ENCODE measurements at places on chromosomes 12 and 14.

DNA sequence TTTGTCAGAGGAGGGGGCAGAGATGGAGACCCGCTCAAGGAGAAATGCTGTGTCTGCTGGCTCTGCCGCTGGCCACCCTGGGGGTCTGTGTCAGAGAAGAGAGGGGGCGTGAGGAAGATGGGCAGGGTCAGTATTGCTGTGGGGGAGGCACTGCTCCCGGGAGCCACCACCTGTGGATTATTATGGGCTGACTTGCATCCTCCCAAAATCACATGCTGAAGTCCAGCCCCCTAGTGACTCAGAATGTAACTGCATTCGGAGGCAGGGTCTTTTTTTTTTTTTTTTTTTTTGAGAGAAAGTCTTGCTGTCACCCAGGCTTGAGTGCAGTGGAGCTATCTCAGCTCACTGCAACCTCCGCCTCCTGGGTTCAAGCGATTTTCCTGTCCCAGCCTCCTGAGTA, 12.3 kb downstream of the ABCD4 start:
- peak; percentile 64 for DNase-seq

DNA sequence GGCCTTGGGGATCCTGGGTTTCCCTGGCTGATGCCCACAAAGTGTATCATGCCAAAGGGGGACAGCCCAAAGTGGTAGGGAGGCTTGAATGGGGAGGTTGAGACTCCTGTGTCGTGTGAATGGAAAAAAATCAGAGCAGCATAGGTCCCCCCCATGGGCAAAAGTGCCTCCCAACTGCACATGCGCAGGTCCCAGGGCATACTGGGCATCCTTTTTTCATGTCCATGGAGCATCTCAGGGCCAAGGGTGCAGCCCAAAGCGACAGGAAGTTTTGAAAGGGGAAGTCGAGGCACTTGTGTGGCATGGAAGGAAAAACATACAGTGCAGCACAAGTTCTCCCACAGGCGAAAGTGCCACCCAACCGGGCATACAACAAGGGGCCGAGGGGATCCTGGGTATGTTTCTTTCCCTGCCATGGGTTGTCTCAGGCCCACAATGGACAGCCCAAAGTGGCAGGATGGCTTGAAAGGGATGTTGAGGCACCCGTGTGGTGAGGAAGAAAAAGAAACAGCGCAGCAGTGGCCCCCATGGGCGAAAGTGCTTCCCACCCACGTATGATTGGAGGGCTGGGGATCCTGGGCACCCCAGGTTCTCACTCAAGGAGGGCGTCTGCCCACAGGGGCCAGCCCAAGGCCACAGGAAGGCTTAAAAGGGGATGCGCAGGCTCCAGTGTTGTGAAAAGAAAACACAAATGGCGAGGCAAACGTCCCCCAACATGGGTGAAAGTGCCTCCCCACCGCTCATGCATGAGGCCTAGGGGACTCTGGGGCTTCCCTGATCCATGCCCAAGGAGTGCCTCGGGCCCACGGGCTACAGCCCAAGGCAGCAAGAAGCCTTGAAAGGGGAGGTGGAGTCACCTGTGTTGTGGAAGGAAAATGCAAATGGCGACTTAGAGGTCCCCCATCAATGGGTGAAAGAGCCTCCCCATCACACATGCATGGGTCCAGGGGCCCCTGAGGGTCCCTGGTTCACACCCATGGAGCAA, 573.7 kb downstream of the ALG10 start:
- DNase-seq = peak; percentile 1

GRCh38 chr14:104423701-104424405, 155.7 kb upstream of the C14orf180 start:
- no peak for DNase-seq

DNA sequence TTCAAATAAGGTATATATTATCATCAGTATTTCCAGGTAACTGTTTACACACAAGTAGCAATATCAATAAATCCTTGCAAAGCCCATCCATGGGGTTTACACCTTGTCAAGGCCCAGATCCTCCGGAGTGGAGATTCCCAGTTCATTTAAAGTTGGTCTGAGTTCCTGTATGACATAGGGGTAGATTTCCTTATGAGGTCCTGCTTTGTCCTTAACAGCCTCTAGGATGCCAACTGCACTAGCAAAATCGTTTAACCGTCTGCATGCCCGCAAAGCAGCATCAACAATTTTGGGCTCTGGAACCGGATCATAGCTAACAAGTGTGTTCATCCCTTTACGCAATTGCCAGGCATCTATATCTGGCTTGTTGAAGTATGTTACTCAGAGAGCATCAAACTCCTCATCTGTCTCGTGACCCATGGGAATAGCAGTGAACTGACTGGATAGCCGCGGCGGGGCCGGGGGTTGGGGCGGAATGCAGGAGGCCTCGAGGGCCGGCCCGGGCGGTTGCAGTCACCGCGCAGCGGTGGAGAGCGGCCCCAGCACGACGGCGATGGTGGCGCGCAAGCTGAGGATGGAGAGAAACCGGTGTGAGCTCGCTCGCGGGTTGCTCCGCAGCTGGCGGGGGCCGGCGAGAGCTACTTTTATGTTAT, 30.6 kb upstream of the FBXO34 start:
- DNase-seq = no peak

- no peak for DNase-seq
Measured at GRCh38 chr12:104576980-104577580, 120.3 kb downstream of the CHST11 start.

- no peak for DNase-seq
Measured at GRCh38 chr14:64817631-64818030, 62.1 kb downstream of the SPTB start.

GRCh38 chr12:51868821-51869495, 18.9 kb upstream of the ANKRD33 start:
- DNase-seq = no peak

DNA sequence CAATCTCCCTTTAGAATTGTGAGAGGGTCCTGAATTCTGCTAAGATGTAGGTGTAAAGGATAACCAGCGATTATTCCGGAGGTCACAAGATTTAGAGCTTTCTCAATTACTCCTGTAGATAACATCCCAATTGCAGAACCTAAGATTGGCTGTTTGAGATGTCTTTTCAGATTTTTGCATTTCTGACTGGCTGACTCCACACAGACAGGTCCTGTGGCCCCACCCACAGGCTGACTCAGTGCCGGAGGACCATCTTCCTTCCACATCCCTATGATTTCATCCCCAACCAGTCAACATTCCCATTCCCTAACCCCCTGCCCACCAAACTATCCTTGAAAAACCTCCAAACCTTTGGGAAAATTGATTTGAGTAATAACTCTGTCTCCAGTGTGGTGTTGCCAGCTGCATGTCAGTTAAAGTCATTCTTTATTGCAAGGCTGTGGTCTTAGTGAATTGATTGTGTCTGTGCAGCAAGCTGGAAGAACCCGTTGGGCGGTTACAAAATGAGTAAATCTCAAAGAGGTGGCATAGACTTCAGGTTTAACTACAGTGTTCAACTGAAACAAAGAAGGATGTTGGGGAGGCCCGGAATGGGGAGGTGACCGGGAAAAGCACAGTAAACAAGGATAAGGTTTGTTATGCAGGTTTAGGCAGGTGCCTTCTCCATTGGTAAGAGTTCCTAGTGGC, 10.6 kb downstream of the FNTB start:
- DNase-seq = no peak

- no peak for DNase-seq
Measured at GRCh38 chr14:89088530-89088929, 264.1 kb downstream of the TTC8 start.

Data from HEK293T (cell line).